Naive thymus-derived CD8-positive, alpha-beta T cell (primary cell): ENCODE measurements at places on chromosomes 13 and 19. TPM values are rescaled to one million over a fixed set of nuclear protein-coding genes. Genes with fewer than 3 reads are reported as not detected.
A peak's percentile ranks its signal among the peaks of the same experiment; 100 is the strongest.

DNA sequence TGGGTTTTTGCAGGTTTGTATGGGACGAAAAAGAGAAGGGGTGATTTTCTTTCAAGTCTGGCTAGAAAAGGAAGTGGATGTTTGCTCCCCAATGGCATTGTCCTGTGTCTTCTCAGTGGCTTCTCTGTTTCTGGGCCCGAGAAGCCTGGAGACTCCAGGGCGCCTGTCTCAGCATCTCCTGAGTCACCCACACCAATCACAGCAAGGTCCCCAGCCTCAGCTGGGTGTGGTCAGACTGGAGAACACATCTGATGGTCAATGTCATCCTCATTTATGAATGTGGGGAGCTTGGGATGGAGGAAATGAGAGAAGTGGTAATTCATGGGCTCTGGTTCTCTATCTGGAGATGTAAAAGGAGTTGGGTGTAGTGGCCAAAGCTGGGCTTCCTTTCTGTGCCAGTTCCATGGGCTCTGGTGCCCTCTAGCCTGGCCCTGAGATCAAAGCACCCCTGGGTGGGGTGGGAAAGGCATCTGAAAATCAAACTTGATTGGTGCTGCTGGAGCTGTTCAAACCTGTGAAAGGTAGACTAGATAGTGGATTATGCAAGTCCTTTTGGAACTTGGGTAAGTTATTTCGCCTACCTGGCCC, 13.4 kb downstream of the RASL11A start:
- no peak for DNase-seq

DNA sequence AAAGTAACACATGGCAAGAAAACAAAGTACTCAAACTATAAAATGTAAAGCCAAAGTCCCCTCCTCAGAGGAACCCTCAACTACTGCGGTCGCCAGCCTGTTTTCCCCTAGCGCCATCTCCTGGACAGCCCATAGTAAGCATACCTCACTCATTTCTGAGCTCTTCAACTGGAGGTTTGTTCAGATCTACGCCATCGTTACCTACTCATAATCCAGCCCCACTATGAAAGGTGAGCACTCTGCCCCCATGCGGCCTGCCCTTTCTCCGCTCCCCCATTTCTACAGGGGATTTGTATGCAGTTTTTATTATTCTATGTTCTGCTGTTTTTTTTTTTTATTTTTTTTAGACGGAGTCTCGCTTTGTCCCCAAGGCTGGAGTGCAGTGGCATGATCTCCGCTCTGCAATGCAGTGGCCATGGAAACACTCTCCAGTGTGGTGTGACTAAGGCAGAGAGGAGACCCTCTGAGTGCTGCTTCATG, 26.2 kb downstream of the OPA3 start:
- peak; percentile 79 for DNase-seq

GRCh38 chr13:30094015-30094414, 213.3 kb downstream of the KATNAL1 start:
- DNase-seq: no peak

DNA sequence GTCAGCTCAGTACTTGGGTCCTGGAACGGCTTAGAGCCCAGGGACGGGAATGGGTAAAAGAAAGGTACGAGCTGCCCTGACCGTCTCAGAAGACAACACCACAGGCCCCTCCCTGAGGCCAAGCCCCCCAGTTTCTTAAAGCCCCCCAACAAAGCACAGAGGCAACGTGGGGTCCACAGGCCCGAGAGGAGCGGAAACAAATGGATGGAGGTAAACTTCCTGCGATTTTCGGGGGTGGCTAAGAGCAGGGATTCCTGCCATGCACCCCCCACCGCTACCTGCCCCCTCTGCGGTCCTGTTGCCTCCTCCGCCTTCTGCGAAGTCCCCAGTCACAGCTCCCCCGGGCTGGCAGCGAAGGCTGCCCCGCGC, 48.2 kb downstream of the PTPRS start:
- no peak for DNase-seq

- no peak for DNase-seq
Observed at GRCh38 chr19:40192758-40193586, 1.7 kb downstream of the MAP3K10 start.

DNA sequence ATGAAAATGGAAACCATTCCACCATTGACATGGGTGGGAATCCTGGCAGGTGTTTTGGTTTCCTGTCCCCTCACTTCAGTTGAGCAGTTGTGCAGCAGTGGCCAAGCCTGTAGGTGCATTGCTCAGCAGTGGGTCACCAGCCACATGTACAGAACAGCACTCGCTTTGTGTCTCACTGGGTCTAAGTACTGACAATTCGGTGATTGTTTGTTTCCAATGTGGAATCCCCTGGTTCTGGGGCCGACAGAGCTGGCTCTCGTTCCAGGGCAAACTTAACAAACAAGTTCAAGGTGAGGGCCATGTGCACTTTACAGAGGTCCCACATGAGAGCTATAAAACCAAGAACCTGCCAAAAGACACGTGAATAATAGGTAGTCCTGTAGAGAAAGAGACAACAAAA, 54.1 kb upstream of the SPATA13 start:
- no peak for DNase-seq

GRCh38 chr19:32476032-32476350, 70.4 kb downstream of the DPY19L3 start:
- no peak for DNase-seq

DNA sequence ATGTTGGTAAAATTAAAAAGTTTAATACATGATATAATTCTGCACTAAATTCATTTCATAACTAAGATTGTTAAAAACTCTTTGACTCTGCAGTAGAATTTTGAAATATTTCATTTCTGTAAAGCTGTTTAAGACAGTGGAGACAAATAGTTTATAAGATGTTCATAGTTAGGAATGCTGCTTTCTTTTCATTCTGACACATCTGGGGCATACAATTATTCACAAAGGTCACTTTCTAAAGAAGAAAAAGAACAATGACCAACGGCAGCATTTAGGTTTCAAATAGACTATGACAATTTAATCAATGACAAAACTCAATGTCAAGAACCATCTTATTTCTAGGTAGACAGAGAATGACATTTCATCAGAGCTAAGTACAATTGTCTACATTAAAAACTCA, 1422.1 kb downstream of the PCDH9 start:
- DNase-seq: no peak

PRR22 gene
- 10.0 TPM for total RNA-seq

SMIM17 gene
- total RNA-seq: not detected

COL4A1 gene
- total RNA-seq: not detected

YJEFN3 gene
- total RNA-seq: 11.1 TPM
